Activated T-helper 2 cell treated with anti-CD3 and anti-CD28 coated beads, Interferon-gamma antibody, Interleukin-2, Interleukin-4, amounts not matched to agents 10 μg/mL and 5 μg/mL and 100 μg/mL, durations not matched to agents 14 hours and 24 hours and 36 hours (primary cell): ENCODE measurements at places on chromosomes 16 and 17. TPM values are rescaled to one million over a fixed set of nuclear protein-coding genes. Genes with fewer than 3 reads are reported as not detected.

Gene KRT20
- total RNA-seq: not detected in 2 replicates

Gene OR1A1
- total RNA-seq: not detected in 2 replicates

Gene SAP30BP
- 97.6 and 101 TPM in 2 replicates for total RNA-seq

Gene RAB11FIP4
- 20.8 and 26.2 TPM in 2 replicates for total RNA-seq

Gene ZFP90
- 19.4 and 20.8 TPM in 2 replicates for total RNA-seq

Gene FBXL16
- total RNA-seq: 5.8 and 6.4 TPM in 2 replicates

Gene ETV4
- 11.0 and 12.8 TPM in 2 replicates for total RNA-seq

Gene CDH3
- 0.23 and 0.75 TPM in 2 replicates for total RNA-seq

Gene DLX4
- total RNA-seq: not detected in 2 replicates

Gene PARD6A
- 10.7 and 11.5 TPM in 2 replicates for total RNA-seq

Gene AIPL1
- total RNA-seq: not detected in 2 replicates

Gene CDRT15
- not detected in 2 replicates for total RNA-seq

Gene KRTAP4-3
- not detected in 2 replicates for total RNA-seq

Gene CA4
- total RNA-seq: not detected in 2 replicates

Gene TP53TG3C
- not detected in 2 replicates for total RNA-seq

Gene SLC38A8
- total RNA-seq: 0.28 TPM in 1 of 2 replicates, not detected in the other

Gene SLFN5
- 8.8 and 9.9 TPM in 2 replicates for total RNA-seq

Gene VKORC1
- total RNA-seq: 54.5 and 60.0 TPM in 2 replicates

Gene CES2
- total RNA-seq: 35.3 and 36.8 TPM in 2 replicates

Gene CDRT4
- total RNA-seq: 4.8 and 8.0 TPM in 2 replicates

Gene CDYL2
- 26.2 and 36.8 TPM in 2 replicates for total RNA-seq

Gene PLLP
- total RNA-seq: 0.30 and 0.34 TPM in 2 replicates

Gene SLC35G6
- total RNA-seq: not detected in 2 replicates

Gene KCNJ2
- total RNA-seq: 0.11 TPM in 1 of 2 replicates, not detected in the other

Gene AANAT
- total RNA-seq: 0.18 TPM in 1 of 2 replicates, not detected in the other

Gene SLFN14
- not detected in 2 replicates for total RNA-seq

Gene ITGAX
- total RNA-seq: 56.2 and 56.9 TPM in 2 replicates

Gene CCL5
- total RNA-seq: 28.1 and 28.9 TPM in 2 replicates

Gene IRX3
- 0.74 and 0.96 TPM in 2 replicates for total RNA-seq

Gene NLRC5
- total RNA-seq: 166 and 169 TPM in 2 replicates
